ENCODE measurements at places on chromosomes 5 and 9. TPM values are rescaled to one million over a fixed set of nuclear protein-coding genes. Genes with fewer than 3 reads are reported as not detected.

DNA sequence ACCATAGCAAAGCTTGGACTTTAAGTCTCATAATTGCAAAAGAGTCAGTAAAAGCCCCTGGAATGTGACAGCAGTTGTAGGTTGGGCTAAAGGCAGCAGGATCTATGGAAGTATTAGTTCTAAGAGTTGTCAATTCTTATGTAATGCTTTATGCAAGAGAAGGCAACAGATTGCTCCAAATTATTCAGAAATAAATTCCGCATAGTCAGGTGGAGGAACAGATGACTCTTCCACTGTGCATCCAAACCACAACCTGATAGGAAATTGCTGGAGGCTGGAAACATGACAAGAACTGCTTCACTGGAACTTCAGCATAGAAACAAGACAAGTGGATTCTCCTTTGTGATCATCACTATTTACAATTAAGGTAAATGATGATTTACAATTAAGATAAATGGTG, 101.0 kb downstream of the STARD4 start:
- no peak for DNase-seq

- DNase-seq: peak; percentile 51
Observed at GRCh38 chr5:159207686-159208513, 1.5 kb downstream of the RNF145 start.

- no peak for DNase-seq
Observed at GRCh38 chr9:114958844-114959235, 28.4 kb upstream of the TNFSF8 start.

GRCh38 chr9:115395511-115396021, 277.6 kb upstream of the TNC start:
- DNase-seq: peak; percentile 20

DNA sequence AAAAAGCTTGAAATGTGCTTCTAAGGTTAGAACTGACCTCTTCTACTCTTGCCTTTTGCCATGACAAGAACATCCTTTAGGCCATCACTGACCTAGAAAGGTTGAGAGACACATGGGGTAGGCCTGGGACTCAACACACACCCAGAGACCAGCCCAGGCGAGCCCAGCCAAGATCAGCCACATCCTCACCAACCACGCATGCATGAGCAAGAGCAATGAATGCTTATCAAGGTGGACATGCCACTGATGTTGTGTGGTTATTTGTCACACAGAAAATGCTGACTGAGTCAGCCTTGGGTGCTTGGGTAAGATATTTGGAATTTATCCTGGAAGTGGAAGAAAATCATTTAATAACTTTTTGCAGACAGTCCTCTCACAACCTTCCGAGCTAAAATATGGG, 39.4 kb downstream of the SMIM23 start:
- no peak for DNase-seq

DNA sequence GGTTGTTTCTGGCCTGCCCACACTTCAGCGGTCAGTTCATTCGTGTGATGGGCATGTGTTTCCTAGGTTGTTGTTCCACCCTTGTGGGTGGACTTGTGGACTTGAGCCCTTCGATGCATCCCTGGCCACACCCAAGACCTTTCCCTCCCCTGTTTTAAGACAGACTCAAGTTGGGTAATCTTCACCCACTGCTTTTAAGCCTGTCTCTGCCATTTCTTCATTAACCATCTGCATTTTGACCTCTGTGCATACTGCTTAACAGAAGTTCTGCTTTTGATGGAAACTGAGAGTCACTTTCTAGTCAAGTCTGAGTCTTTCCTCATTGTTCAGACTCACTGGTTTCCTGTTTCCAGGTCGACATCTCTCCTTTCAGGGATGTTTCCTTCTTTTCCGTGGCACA, 233.7 kb downstream of the ARHGEF28 start:
- no peak for DNase-seq

The LEAP2 gene
- polyA plus RNA-seq: 0.91 TPM

DNA sequence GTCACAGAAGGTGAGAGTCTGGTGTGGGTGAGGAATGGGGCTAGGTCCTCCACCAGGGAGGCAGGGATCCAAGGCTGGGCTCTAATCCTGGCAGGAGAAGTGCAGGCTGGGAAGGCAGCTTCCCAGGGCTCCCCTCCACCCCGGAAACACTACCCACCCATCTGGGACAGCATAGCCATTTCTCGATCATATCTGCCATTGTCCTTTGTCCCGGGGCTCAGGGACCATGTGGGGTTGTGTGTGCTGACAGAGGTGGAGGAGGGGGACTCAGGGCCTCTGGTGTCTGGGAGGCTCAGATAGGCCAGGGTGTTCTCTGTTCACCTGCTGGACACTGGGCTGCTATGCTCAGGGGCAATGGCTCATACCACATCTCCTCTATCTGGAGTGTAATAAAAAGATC, 32.2 kb upstream of the STRBP start:
- no peak for DNase-seq

The MYORG gene
- polyA plus RNA-seq: 0.19 TPM

The GTF3C5 gene
- polyA plus RNA-seq: 36.4 TPM

DNA sequence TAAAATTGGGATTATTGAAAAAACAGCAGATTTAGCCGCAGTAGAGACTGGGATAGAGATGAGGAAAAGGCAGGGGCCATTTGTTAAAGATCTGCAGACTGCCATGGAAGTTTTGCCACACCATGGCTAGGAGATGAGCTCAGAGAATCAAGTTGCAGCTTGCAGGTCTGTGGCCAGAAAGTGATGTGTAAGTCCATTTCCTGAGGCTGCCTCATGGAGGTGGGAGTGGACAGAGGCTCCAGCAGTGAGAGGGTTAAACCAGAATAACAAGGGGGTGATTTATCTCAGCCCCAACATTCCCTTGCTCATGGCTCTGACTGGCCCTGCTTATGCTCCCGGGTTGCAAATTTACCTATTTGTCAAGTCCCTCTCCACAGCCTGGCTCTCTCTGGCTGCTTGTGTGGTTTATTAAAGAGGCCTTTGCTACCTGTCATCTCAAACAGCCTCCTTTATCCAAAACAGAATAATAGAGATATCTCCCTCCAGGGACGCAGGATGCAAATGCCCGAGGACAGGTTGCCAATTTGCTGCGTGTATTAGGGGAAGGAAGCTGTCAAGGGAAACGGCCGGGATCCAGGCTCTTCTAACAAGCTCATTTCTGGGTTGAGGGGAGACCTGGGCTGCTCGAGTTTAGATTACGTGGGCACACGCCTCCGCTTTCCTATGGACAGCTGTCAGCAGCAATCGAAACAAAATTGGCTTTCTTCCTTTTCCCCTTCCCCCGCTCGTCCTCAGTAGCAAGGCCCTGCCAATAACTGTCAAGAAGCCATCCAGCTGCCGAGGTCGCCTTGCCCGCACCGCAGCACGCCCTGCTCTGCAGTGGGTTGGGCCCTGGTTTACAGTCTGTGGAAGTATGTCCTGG, 72.8 kb upstream of the PITX1 start:
- DNase-seq: peak; percentile 23

The ENC1 gene
- 19.3 TPM for polyA plus RNA-seq

DNA sequence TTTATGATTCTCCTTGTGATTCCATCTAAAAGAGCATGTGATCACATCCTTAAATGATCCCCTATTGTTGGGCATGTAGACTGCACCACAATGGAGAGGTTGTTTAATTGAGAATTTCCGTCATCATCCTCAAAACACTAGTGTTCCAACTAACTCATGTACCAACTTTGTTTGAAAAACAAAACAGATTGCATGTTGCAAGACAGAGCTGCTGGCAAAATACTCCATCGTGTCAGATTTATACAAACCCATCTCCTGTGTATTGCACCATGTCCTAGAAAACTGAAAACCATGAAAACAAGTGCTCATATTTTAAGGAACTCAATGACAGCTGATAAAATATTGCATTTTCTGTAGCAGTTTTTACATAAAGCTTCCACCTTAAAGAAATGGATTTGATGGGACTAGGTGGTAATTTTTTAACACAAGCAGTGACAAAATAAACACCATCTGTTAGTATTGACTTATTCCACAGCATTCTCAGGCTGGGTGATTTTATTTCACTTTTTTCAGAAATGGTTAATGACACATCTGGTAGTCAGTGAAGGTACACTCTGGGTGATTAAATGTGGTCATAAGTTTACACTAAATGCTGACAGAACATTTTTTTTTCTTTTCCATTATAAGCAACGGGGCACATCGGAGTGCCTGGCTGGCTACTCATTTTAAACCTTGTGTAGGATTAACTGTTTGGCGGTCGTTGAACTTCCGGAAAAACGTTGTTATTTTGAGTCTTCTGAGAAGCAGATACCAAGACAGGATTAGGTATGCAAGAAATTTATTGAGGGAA, 602.9 kb upstream of the WWC1 start:
- no peak for DNase-seq

- no peak for DNase-seq
Observed at GRCh38 chr5:150694612-150695011, 6.2 kb downstream of the RBM22 start.

- no peak for DNase-seq
Observed at GRCh38 chr5:38023799-38024198, 184.0 kb upstream of the GDNF start.

DNA sequence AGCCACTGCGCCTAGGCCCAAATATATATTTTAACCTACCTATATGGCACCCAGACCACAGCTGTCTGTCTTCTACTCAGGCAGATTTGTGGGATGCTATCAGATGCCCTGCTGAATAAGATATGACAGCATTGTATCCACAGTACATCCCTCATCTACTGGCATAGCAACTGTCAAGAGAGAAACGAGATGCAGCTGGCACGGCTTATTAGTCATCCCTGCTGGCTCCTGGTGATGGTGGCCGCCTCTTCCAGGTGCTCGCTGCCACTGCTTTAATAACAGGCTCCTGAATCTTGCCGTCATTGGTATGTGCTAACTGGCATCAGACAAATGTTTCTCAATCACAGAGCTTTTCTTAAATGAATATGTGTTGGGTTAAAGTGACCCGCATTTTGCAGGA, 34.0 kb downstream of the B4GALT1 start:
- DNase-seq: no peak

The IRX2 gene
- not detected for polyA plus RNA-seq

The PCA3 gene
- not detected for polyA plus RNA-seq

- no peak for DNase-seq
Observed at GRCh38 chr9:137511758-137512463, 38.3 kb downstream of the PNPLA7 start.

- no peak for DNase-seq
Observed at GRCh38 chr5:155017610-155018009, 4.1 kb downstream of the KIF4B start.

DNA sequence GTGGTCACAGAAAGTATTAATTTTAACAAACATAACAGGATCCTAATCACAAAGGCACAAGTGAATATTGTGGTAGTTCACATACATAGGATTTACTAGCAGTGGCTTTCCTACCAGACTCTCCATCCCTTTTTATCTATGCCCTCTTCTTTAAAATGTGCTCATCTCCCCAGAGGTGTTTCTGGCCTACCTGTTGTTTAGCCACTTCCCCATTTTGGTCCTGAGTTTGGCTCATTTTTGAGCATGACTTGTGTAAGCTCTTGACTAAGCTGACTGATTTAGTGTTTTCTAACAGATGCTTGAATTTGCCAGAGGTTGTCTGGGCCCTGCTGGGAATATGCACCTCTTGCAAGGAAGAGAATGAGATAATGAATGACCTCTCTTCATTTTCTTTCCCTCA, 517.7 kb upstream of the CLINT1 start:
- no peak for DNase-seq

DNA sequence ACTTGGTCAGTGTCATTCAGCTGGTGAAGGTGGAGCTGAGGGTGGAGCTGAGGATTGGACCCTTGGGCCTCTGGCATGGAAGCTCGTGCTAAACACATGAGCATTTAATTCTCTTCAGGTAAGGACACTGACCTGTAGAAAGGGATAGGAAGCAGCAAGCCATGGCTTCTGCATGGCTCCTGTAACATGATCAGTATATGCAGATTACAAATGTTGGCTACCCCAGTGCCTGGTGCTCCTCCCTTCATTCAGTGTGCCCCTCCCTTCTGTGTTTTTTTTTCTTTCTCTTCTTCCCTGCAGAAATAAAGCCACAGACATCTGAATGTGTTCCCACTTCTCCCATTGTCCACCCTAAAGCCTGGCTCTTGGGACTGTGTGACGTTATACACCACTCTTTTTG, 52.9 kb downstream of the ARHGAP26 start:
- no peak for DNase-seq

The LPAR1 gene
- 581 TPM for polyA plus RNA-seq

DNA sequence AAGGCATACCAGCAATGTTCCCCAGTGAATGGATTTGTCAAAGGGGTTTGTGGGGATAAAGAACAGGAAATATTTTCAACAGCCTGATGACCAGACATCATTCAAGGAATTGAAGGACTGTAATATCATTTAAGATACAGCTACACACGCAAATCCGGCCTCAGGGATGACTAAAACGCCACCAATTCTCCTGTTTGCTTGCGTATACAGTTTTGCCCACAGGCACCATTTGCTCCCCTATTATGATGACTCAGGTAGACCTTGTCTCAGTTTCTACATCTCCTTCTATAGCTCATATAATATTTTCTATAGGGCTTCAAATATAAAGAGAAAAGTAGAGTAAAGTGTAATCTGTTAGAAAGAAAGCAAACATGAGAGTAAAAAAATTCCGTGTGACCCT, 29.7 kb upstream of the ITGA1 start:
- DNase-seq: no peak

The FAM221B gene
- not detected for polyA plus RNA-seq

The SLC46A2 gene
- polyA plus RNA-seq: not detected

The PCDHA9 gene
- polyA plus RNA-seq: 0.02 TPM

- no peak for DNase-seq
Observed at GRCh38 chr5:1702318-1702717, 97.3 kb downstream of the MRPL36 start.

The OTP gene
- not detected for polyA plus RNA-seq

DNA sequence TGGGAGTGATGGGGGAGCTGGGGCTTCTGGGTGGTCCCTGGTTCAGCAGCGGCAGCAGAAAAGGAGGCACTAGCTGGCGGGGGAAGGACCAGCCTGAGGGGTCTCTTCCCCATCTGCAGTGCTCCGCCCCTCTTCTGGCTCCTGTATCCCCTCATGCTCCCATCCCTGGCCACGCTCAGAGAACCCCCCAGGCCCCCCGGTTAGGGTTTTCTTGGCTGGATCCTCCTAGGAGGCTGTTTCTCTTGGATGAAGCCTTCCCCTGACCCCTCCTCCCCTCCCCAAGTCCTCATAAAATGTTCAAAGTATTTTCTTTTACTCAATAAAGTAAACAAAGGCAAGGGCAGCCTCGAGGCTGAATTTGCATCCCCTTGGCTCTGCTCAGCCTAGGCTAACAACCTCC, 60.8 kb downstream of the FGF18 start:
- no peak for DNase-seq

GRCh38 chr9:115291841-115292240, 173.9 kb upstream of the TNC start:
- DNase-seq: no peak

- no peak for DNase-seq
Observed at GRCh38 chr5:132459983-132460838, 30.4 kb downstream of the IRF1 start.

- no peak for DNase-seq
Observed at GRCh38 chr5:88193896-88194295, 74.7 kb downstream of the TMEM161B start.

DNA sequence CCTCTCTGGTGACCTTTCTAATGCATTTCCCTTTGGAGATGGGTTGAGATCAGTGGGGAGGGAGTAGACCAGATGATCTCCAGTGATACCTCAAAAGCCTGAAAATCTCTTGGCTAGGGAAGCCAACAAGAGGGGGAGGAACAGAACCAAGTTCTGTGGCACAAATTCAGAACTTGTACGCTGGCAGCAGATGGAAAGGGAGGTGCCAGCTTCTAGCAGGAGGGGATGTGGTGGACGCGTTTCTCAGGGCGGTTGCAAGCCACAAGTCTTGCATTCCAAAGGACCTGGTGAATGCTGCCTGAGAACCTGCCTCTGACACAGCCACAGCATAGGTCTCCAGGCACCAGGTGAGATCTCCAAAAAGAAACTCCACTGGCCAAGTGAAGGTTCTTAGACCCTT, 13.4 kb downstream of the SLIT3 start:
- DNase-seq: no peak
